ENCODE measurements at places on chromosomes 6 and 20.

- DNase-seq: no peak
These were observed 21.3 kb downstream of the BLTP3A start for GRCh38 chr6:34813028-34813713.

DNA sequence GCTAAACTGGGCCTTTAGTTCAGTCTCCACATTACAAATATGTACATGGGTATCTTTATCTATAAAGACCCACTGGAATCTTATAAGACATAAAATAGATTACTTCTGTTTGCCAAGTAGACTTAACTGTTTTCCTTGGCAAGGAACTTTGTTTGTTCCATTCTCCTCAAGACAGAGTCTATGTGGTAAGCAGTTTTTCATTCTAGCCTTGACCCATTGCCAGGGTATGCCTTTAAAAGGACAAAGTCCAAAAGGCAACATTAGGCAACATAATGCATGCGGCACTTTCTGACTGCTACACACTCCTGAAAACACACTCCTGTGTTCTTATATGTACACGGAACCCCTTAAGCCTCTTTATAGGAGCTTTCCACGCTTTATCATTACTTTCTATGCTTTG lies 20.4 kb downstream of the VNN1 start:
- DNase-seq: no peak

- DNase-seq: no peak
These were observed 17.7 kb upstream of the DST start for GRCh38 chr6:56660381-56660730.

GRCh38 chr6:53269827-53270226 lies 78.9 kb downstream of the ELOVL5 start:
- no peak for DNase-seq

GRCh38 chr20:513429-513828 lies 30.2 kb downstream of the CSNK2A1 start:
- DNase-seq: no peak

DNA sequence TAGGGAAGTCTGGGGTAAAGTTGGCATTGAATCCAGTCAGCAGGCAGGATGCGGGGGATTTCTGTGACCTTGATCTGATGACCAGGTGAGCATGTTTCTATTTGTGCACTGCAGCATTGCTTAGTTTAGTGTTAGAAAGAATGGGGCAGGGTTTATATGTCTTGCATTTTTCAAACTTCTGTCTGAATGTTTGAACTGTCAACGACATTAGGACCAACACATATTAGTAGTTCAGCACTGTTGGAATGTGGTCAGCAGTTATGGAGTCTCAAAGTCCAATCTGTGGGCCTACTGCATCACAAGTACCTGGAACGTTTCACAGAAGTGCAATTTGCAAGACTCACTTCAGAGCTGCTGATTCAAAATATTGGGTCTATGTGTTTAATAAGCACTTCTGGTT lies 276.6 kb upstream of the BMP2 start:
- no peak for DNase-seq

- no peak for DNase-seq
These were observed 66.2 kb downstream of the GNAS-AS1 start for GRCh38 chr20:58784321-58785074.

GRCh38 chr20:44549123-44549522 lies 27.3 kb upstream of the SERINC3 start:
- DNase-seq: peak; percentile 39

GRCh38 chr6:125963817-125964216 lies 7.2 kb downstream of the HINT3 start:
- DNase-seq: no peak

DNA sequence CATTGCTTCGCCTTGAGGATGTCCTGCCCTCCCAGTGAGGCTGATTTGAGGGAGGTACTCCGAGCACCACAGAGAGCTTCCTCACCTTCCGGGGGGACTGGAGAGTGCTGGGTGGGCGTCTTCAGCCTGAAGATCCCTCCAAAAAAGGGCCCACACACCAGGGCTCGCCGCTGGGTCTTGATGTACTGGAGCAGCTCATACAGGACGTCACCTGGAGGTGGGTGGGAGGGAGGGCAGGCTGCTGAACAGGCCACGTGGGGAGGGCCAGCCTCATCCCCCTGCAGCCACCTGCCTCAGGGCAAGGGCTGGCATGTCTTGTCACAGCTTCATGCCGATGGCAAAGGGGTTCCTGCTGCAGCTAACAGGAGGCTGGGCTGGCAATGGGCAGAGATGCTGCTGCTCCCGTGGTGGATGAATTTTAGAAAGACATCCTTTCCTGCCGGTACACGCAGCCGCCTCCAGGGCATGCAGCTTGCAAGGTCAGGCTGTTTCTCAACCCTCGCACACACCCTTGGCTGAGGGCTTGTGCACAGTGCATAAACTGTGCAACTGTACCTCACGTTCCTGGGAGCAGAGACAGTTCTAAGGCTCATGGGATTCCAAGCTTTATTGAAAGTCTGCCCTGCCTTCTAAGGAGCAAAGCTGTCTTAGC lies 14.0 kb downstream of the ETV7 start:
- no peak for DNase-seq

DNA sequence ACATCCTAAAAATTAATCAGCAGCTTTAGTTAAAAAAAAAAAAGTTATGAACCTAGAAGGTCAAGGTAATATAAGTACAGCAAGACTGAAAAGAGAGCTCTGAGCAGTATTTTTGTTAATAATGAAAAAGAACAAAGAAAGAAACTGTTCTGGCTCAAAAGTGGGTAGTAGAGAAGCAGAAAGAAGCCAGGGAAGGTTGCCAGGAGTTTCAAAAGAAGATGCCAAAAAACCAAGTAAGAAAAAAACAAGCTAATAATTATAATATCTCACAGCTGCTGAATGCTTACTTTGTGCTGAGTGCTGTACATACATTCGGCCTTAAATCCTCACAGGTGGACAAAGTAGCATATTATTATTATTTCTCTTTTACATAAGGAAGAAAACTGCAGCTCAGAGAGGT lies 31.9 kb downstream of the NRSN1 start:
- no peak for DNase-seq

DNA sequence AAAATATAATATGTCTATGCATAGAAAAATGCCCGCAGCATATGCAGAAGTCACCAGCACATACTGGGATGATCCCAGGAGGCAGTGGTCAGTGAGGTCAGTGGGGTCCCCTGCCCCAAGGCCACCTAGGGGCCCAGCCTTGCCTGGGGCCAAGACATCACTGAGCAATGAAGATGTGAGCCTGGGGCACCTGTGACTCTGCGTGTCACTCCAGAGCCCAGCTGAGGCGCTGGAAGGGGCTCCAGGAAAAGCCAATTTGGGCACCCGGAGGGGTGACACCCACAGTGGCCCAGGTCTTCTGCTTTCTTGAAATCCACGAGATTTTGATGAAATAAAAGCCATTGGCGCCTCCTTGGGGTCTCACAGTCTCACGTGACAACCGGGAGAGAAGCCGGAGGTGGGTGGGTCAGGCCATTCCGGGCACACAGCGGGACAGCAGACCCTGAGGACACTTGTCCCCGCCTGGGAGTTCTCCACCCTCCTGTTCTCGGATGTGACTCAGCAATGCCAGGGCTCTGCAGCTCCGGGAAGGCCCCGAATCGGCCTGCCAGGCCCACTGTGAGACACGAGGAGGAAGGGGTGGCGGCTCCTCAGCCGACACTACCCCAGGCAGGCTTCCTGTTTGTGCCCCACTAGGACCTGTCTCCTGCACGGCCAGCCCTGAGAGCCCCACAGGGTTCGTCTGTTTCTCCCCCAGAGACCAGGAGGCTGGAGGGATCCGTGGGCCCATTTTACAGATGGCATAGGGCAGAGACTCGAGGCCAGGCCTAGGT lies 24.4 kb upstream of the SLCO4A1 start:
- DNase-seq: no peak

DNA sequence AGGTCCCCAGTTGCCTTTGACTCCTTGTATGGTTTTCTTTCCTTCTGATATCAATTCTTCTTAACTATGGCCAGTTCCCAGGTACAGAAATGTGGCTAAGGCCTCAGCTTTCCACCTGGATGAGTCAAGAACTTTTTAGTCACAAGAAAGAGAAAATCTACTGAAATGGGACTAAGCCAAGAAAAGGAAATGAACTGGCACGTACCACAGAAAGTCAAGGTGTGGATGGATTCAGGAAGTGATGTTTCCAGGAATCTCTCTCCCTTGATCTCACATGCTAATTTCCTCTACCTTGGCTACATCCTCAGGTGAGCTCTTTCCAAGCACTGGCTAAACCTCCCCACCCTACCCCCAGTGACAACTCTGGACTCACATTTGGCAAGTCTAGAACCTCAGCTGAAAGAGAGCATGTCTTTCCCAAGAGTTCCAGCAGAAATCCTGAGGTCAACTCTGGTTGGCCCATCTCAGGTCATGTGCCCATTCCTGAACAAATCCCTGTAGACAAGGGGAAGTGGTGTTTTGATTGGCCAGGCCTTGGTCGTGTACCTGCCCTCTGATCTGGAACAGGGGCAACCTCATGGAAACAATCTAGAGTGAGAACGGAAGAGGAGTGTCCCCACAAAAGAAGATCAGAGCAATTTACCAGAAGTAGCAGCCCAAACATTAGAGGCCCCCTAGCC lies 205.3 kb downstream of the NFATC2 start:
- DNase-seq: no peak

DNA sequence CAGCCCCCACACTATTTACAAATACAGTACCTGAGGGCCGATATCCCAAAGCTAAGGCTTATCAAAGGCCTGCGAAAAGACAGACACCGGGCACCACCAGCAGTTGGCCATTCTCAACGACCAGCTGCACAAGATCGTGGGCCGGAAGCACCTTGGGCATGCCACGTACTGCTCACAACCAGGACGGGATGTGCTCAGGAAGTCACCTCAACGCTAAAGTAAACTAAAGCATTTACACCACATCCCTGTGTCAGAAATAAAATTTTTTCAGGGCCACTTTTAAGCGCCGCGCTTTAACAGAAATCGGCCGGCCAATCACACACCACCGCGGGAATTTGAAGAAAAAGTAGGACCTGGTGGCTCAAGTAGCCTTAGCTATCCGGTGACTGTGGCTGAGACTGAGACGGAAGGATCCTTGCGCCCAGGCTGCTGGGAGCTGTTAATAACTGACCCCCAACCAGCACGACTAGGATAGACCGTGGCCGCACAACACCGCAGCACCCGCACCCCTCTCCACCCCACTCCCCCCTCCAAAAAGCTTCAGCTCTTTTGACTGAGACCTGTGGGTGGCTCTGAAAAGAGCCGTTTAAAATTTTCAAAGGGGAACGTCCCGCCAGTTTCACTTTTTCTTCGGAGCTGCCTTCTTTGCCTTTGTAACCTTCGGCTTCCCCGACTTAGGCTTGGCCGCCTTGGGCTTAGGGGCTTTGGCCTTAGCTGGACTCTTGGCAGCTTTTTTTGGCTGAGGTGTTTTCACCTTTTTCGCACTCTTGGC lies 131.2 kb upstream of the BTN3A2 start:
- DNase-seq: peak; percentile 53

- no peak for DNase-seq
These were observed 195.7 kb downstream of the LMBRD1 start for GRCh38 chr6:69601132-69601531.

GRCh38 chr6:38944655-38945279 lies 103.8 kb upstream of the GLP1R start:
- DNase-seq: no peak

DNA sequence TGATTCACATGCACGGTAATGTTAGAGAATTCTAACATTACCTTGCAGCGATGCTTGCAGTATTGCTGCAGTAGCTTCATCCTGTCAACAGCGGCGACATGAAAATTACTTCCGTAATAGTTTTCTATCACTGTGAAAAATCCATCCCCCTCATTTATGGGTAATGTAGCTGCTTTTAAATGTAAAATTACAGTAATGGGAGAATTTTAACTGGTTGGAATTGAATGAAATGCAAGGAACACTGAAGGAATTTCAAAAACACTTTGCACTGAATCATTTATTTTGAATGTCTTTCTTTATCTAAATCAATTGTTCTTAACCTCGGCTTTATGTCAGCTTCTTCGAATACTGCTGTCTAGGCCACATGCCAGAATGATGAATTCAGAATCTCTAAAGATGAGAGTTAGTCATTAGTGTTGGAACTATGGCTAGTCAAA lies 102.4 kb upstream of the HIVEP1 start:
- DNase-seq: no peak

GRCh38 chr6:156617941-156618340 lies 159.2 kb upstream of the ARID1B start:
- no peak for DNase-seq

- DNase-seq: no peak
These were observed 31.3 kb upstream of the AFDN start for GRCh38 chr6:167795321-167795811.

DNA sequence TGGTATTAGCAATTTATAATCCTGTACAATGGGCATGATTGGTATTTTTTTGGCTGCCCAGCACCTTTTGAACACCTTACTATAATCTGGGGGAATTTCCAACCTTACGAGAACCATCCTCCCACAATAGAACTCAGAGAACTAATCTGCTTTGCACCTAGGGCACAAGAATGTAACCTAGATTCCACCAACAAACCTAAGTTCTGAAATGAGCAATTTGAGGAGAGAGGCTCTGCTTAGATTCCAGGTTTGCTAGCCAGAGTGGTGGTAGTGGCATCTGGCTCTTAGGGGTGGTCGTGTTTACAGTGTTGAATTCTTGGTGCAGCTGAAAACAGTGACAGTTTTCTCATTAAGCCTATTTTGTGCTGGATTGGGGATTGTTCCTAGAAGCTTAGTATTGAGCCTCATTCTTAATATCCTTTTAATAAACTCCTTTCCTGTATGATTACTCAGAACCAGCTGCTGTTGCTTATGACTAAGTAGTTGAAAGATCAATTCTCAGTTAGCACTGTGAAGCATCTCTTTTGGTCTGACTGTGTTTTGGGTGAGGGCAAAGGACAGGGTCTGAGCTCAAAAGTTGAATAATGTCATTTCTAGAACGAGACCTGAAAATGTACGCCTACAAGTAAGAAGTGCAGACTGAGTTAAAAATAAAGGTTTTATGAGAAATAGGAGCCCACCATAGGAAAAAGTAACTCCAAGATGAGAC lies 385.6 kb downstream of the CDKAL1 start:
- no peak for DNase-seq

DNA sequence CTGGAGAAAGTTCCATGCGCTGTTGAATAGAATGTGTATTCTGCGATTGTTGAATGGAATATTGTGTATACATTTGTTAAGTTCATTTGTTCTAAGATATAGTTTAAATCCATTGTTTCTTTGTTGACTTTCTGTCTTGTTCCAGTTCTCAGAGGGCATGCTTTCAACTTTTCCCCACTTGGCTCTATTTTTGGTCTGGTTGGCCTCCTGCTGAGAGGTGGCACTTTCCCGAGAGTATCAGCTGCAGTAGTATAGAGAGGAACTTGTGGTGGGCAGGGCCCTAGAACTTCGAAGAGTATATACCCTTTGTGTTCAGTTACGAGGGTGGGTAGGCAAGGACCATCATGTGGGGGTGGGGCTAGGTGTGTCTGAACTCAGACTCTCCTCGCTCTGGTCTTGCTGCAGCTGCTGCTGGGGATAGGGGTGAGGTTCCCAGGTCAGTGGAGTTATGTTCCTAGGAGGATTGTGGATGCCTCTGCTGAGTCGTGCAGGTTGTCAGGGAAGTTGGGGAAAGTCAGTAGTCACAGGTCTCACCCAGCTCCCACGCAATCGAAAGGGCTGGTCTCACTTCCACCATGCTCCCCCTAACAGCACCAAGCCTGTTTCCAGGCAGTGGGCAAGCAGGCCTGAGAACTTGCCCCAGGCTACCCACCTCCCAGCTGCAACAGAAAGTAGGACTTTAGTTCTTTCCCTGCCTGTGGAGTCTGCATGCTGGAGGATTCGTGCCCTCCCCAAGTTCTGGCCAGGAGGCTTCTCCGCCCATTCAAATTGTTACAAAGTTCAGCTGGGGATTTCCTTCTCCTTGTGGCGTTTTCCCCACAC lies 118.9 kb upstream of the SSTR4 start:
- no peak for DNase-seq

- no peak for DNase-seq
These were observed 58.6 kb upstream of the ZNF217 start for GRCh38 chr20:53652090-53652858.

GRCh38 chr6:136921381-136921935 lies 643 bp upstream of the SLC35D3 start:
- peak; percentile 13 for DNase-seq
